ENCODE measurements at places on chromosomes 3 and 15. TPM values are rescaled to one million over a fixed set of nuclear protein-coding genes. Genes with fewer than 3 reads are reported as not detected.

DNA sequence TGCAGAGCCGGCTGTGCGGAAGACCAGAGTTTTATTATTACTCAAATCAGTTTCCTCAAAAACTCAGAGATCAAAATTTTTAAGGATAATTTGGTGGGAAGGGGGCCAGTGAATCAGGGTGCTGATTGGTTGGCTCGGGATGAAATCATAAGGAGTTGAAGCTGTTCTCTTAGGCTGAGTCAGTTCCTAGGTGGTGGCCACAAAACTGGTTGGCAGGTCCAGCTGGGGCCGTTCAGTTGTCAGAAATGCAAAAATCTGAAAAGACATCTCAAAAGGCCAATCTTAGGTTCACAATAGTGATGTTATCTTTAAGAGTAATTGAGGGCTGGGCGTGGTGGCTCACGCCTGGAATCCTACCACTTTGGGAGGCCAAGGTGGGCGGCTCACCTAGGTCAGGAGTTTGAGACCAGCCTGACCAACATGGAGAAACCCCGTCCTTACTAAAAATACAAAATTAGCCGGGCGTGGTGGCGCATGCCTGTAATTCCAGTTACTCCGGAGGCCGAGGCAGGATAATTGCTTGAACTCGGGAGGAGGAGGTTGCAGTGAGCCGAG lies 2.3 kb upstream of the ZNF589 start:
- no peaks in the 10 kb centered on the region for H3K27me3 ChIP-seq
- no peaks in the 10 kb centered on the region for H3K4me1 ChIP-seq
- no peak for DNase-seq
- no peak overlapping the region for H3K4me3 ChIP-seq
- no peak overlapping the region for H3K27ac ChIP-seq

- peaks cover 26% of the 10 kb centered on the region for H3K27me3 ChIP-seq
- H3K36me3 ChIP-seq = no peaks in the 10 kb centered on the region
- H3K27ac ChIP-seq = no peak overlapping the region
- H3K4me1 ChIP-seq = peaks cover 5% of the 10 kb centered on the region
- DNase-seq = no peak
Measured at GRCh38 chr15:74992619-74993018, 2.7 kb upstream of the SCAMP5 start.

DNA sequence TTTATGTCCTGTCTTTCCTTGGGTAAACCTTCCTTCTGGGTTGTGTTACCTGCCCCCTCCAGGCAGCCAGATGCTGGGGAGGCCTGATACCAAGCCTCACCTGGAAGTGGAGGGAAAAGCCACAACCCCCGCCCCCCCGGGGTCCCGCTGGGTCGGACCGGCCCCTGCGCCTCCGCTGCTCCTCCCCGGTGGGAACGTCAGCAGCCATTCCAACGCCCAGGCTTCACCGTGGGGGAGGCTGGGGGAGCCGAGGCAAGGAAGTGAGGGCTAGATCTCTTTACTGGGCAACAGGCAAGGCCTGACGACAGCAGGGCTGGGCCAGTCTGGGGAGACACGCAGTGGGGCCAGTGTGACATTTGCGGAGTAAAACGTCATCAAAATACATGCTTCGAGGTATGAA lies 53.0 kb upstream of the SNRPA1 start:
- no peaks in the 10 kb centered on the region for H3K36me3 ChIP-seq
- H3K4me1 ChIP-seq = no peaks in the 10 kb centered on the region
- no peak for DNase-seq

DNA sequence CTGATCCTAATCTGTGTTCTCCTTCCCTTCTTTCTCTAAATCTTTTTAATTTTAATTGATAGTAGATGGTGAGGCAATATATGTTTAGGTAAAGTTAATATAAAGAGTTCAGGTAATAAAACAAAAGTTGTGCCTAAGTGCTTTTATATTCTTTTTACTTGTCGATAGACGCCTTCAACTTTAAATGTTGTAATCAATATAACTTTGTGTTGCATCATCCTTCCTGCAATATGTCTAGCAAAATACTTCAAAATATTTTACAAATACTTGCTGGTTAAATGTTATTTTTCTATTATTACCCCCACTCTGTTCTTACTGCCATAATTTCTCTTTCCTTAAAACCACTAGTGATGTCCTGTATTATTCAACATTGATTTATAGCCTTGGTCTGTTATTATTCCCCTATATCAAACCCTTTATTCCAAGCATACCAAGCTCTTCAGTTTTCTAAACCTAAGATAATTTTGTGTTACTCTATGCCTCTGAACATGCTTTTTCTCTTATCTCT lies 92.4 kb downstream of the NAALADL2 start:
- no peak overlapping the region for H3K27ac ChIP-seq
- H3K4me1 ChIP-seq = no peaks in the 10 kb centered on the region
- H3K27me3 ChIP-seq = no peaks in the 10 kb centered on the region
- H3K4me3 ChIP-seq = no peak overlapping the region
- DNase-seq = no peak

GRCh38 chr3:83948771-83949170 lies 1010.0 kb upstream of the CADM2 start:
- no peak for DNase-seq
- H3K36me3 ChIP-seq = no peaks in the 10 kb centered on the region
- H3K4me1 ChIP-seq = peaks cover 8% of the 10 kb centered on the region
- H3K4me3 ChIP-seq = no peak overlapping the region
- no peaks in the 10 kb centered on the region for H3K27me3 ChIP-seq

DNA sequence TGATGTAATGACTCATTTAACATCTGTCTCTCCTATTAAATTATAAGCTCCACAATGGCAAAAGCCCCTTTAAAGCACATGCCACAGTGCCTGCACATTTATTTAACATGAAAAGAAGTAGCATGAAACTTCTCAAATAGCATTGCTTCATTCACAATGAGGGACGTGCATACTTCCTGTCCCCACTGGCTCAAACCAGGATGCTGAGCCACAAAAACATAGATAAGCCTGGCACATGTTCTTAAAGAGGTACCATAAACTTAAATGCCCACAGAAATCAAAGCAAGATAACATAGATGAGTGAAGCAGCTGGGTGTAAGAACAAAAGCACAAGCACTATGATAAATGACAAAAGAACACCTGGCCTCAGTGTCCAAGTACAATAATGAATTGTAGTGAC lies 3.8 kb downstream of the TP53BP1 start:
- H3K27me3 ChIP-seq = no peaks in the 10 kb centered on the region
- no peak overlapping the region for H3K4me3 ChIP-seq
- H3K36me3 ChIP-seq = peaks cover 72% of the 10 kb centered on the region
- no peak for DNase-seq
- no peaks in the 10 kb centered on the region for H3K4me1 ChIP-seq
- no peak overlapping the region for H3K27ac ChIP-seq

- no peaks in the 10 kb centered on the region for H3K4me1 ChIP-seq
- peaks cover 3% of the 10 kb centered on the region for H3K36me3 ChIP-seq
- H3K27me3 ChIP-seq = no peaks in the 10 kb centered on the region
- no peak overlapping the region for H3K4me3 ChIP-seq
- no peak for DNase-seq
Measured at GRCh38 chr3:113802795-113803455, 35.7 kb upstream of the GRAMD1C start.

DNA sequence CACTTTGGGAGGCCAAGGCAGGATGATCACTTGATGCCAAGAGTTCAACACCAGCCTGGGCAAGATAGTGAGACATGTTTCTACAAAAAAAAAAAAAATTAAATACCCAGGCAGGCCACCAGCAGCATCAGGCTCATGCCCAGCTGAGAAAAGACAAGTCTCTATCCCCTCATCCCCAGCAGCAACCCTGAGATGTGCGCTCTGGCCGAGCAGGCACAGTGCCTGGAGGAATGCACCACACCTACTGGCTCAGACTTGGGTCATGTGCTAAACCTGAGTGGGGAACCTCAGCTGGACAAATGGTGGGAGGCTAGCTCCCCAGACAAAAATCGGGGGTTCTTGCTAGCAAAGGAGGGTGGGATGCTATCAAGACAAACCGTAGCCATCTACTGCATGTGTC lies 10.2 kb upstream of the CCDC174 start:
- no peak for DNase-seq
- no peak overlapping the region for H3K27ac ChIP-seq
- no peak overlapping the region for H3K4me3 ChIP-seq
- no peaks in the 10 kb centered on the region for H3K36me3 ChIP-seq
- H3K27me3 ChIP-seq = no peaks in the 10 kb centered on the region

SAMMSON gene
- total RNA-seq = not detected

MEGF11 gene
- not detected for total RNA-seq

KLHL6 gene
- 0.42 TPM for total RNA-seq

KCNMB3 gene
- total RNA-seq = 0.46 TPM

B2M gene
- total RNA-seq = 476 TPM
